ENCODE measurements at places on chromosomes 2 and 18. TPM values are rescaled to one million over a fixed set of nuclear protein-coding genes. Genes with fewer than 3 reads are reported as not detected.
A peak's percentile ranks its signal among the peaks of the same experiment; 100 is the strongest.

DNA sequence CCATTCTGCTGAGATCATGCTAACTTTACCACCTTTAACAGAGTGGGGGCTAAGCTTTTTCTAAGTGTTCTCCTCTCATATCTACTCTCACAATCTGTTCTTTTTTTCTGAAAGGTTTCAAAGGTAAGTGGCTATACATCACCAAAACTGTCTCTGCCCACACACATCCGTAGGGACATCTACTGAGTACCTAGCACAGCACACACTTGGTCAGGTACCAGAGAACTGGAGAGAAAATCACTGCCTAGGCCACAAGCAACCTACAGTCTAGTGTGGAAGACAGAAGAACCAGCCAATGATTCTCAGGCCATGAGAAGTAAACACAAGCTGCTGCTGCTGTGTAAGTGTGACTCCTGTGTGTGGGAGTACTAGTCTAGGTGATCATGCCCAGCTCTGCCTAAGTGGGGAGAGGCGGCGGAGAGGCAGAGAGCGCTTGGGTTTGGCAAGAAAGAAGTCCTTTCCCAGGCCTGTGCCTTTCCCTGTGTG, 176.1 kb upstream of the ZFP36L2 start:
- DNase-seq, result no peak

GRCh38 chr2:165594231-165594934, 124.9 kb downstream of the CSRNP3 start:
- no peak for DNase-seq

GRCh38 chr2:158726911-158727592, 68.1 kb upstream of the DAPL1 start:
- no peak for DNase-seq

DNA sequence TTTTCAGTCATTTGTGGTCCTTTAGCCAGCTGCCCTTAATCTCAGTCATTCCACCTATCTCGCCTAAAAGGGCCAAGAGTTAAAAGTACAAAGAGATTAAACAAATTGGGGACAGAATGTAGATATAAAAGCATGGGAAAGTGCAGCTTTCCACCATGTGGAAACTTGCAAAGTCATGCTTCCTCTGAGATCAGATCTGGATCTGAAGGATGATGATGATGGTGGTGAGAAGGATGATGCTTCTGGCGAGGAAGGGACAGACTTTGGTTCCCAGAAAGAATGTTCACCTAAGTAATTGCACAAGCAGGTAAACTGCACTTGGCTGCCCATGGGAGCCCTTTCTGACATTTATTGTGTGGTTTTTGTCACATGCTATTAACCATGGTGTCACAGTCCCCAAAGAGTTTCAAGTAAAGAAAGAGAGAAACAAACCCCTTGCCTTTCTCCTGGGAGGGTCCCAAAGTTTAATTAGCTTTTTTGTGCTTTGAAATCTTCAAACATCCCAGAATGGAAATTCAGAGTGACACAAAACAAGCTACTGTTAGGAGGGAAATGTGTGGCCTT, 34.7 kb downstream of the KLF7 start:
- DNase-seq, result no peak

DNA sequence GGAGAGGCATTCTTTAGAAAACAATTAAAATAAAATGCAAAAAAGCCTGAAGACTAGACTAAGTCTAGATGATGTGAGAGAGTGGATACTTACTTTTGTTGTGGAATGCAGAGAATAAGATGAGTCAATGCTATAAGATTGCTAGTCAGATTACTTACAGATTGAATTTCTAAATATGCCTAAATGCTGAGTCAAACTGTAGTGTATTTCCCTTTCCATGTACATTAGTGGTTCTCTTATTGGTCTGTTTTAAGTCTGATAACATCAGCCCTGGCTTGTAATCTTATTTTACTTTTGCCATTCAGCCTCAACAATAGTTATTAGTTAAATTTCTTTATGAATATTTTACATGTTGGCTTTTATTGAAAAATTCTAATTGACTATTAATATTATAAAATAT, 702.7 kb downstream of the SOCS6 start:
- no peak for DNase-seq

DNA sequence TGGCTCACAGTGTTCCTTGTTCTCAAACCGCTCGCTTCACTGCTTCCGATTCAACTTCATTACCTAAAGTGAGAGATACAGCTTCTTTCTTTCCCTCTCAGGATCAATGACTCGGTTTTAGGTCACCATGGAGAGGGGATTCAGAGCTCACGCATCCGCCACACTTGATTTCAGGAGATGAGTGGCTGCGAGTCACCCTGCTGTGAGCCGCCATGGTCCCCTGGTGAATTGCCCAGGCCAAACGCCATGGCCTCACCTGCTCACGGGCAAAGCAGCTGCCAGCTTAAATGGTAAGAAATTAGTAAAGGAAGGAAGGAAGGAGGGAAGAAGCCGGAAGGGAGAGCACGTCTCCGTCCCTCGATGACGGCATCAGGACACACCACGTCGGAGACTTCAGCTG, 60.5 kb downstream of the ADNP2 start:
- DNase-seq, result no peak

DNA sequence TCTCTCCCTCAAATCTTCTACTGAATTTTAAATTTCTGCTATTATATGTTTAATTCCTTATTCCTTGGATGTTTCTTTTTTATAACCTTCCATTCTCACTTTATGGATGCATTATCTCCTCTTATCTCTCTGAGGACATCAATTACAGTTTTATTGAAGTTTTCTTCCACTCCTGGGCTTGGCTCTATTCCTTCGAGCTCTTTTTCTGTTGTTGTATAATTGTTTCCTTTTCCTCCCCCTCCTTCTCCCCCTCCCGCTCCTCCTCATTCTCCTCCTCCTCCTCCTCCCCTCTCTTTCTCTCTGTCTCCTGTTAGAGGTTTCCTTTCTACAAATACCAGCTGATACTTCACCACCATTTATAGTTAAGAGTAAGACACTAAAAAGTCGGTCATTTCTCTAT, 209.8 kb downstream of the ZBTB7C start:
- DNase-seq, result no peak

DNA sequence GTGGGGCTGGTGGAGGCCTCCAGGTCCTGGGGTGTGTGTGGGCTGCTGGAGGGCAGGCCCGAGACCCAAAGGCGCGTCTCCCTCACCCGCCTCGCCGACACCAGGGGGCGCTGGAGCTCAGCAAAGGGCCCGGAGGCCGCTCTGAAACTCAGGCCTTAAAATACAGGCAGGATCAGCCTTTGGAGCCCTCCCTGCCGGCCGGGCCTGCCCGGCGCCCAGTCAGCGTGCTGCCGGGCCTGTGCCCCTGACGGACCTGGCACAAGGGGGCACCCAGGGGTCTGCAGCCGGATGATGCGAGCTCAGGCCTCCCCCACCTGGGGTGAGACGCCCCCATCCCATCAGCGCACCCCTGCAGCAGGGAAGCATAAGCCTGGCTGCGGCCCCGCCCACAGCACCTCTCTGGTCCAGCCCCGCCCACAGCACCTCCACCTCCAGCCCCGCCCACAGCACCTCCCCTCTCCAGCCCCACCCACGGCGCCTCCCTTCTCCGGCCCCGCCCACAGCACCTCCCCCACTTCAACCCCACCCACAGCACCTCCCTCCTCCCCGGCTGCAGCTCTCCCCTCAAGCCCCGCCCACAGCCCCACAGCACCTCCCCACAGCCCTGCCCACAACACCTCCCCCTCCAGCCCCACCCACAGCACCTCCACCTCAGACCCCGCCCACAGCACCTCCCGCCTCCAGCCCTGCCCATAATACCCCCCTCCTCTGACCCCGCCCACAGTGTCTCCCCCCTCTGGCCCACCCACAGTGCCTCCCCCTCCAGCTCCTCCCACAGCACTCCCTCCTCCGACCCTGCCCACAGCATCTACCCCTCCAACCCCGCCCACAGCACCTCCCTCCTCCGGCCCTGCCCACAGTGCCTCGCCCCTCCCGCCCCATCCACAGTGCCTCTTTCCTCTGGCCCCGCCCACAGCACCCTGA, 92.8 kb upstream of the OTOS start:
- DNase-seq, result no peak

GRCh38 chr2:131031431-131031841, 61.8 kb downstream of the FAM168B start:
- DNase-seq, result no peak

DNA sequence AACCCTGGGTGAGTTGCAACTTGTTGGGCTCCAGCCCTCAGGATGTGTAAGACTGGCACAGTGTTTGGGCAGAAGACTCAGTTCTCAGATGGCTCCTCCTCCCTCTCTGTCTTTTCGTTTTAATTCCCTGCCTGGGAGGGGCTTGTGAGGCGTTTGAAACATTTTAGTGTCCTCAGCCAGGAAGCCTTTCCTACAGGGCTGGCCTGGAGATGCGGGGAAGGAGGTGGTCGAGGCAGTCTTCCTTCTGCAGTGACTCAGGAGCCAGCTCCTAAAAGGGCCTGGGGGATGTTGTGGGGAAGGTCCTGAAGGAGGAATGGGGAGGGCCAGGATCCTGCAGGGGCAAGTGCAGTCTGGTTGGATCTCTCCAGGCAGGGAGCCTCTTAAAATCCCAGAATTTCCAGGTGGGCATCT, 22.1 kb upstream of the IGFBP5 start:
- DNase-seq, result no peak

GRCh38 chr2:23524261-23524706, 139.3 kb downstream of the KLHL29 start:
- no peak for DNase-seq

DNA sequence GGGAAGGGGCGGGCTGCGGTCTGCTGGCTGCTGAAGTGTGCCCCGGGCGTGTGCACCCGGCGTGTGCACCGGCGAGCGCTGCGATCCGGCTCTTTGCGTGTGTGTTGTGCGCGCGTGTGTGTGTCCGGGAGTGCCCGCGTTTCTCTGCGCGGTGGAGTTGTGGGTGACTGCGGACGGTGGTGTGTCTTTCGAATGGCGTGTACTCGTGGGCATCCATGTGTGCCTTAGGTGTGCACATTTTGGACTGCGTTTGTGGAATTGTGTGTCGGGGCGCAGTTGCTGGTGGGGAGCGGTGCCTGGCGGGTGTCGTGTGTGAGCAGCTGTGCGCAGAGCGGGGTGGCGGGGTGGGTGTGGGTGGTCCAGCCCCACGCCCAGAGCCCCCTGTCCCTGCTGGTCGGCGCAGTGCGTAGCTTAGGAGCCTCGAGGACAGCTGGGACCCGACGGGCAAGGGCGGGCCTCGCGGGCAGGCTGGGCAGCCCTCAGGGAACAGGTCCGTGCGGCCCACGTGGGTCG, 533 bp downstream of the HPCAL1 start:
- DNase-seq, result no peak

- DNase-seq, result no peak
Observed at GRCh38 chr2:215436705-215437565, 1.1 kb upstream of the FN1 start.

- DNase-seq, result no peak
Observed at GRCh38 chr2:65370387-65371073, 61.9 kb downstream of the SPRED2 start.

DNA sequence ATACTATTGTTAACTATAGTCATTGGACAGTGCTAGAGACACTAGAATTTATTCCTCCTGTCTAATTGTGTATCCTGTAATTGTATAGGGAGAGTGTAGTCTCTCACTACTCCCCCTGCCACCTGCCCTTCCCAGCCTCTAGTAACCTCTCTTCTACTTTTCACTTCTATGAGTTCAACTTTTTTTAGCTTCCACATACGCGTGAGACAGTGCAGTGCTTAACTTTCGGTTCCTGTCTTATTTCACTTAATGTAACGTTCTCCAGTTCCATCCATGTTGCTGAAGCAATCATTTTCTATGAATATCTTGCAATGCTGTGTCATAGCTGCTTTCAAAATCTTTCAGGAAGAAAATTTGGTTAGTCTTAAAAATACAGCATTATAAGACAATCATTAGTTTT, 22.8 kb upstream of the RUFY4 start:
- no peak for DNase-seq

GRCh38 chr2:115248066-115248465, 805.6 kb downstream of the DPP10 start:
- DNase-seq, result no peak

GRCh38 chr18:50203801-50204604, 9.1 kb upstream of the MYO5B start:
- DNase-seq, result peak; percentile 61

GRCh38 chr18:59323931-59324622, 5.6 kb upstream of the CPLX4 start:
- no peak for DNase-seq

- no peak for DNase-seq
Observed at GRCh38 chr2:29322011-29322410, 206.8 kb downstream of the CLIP4 start.

GRCh38 chr2:138028538-138028937, 64.3 kb downstream of the HNMT start:
- DNase-seq, result no peak

DNA sequence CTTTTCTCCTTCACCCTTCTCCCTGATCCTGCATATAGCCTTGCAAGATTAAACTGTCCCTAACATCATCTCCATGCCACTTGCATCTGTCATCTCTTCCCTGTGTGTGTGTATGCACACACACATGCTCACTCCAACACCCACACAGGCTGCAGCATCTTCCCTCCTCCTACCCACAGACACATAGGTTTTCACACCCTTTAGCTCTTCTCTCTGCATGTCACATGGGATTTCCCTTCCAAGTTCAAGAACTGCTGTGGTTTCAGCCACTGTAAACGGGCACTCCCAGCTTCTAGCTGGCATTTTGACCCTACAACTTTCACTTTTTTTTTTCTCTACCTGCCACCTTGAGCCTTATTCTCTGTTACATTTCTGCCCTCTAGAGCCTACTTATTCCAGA, 6.4 kb downstream of the CELF4 start:
- DNase-seq, result no peak

DNA sequence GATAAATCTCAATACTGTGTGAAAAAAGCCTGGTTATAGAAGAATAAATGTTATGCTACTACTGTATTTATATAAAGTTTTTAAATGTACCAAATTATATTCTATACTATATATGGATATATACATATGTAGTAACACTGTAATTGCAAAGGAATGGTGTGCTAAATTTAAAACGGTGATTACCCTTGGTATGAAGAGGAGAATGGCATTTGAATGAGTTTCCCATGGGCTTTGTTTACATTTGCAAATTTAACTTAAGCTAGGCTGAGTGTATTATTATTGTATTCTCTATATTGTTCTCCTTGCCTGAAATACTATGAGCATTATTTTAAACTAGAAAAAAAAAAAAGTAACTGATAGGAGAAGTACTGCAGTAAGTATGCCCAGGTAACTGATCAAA, 4.7 kb upstream of the SP3 start:
- DNase-seq, result no peak

DNA sequence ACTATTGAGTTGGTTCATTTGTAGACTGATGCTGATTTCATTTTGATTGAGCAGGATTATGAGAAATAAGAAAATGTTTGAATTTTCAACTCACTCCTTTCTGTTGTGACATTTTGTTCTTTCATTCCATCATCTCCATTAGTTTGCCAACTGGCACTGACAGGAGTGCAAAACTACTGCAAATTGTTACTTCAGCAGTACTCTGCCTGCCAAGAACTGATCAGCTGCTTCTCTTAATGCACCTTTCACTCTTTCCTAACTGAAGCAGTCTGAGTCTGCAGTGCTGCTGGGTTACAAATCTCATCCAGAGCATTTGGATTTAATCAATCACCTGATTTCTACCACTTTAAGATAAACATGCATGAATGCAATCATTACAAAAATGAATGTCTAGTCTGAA, 70.9 kb downstream of the TMEFF2 start:
- DNase-seq, result no peak

Gene RAB27B
- 3.7 TPM for polyA plus RNA-seq

Gene DIPK1C
- polyA plus RNA-seq, result 0.14 TPM

Gene MALL
- polyA plus RNA-seq, result 13.6 TPM

Gene UGT1A4
- polyA plus RNA-seq, result not detected

Gene NT5C1B
- 1.2 TPM for polyA plus RNA-seq

Gene PSMG2
- polyA plus RNA-seq, result 65.3 TPM

Gene TMSB10
- 1,406 TPM for polyA plus RNA-seq

Gene HOXD10
- polyA plus RNA-seq, result 188 TPM

Data from renal cortex interstitium (tissue), 15 donors.